ENCODE measurements at places on chromosomes 2 and 18. TPM values are rescaled to one million over a fixed set of nuclear protein-coding genes. Genes with fewer than 3 reads are reported as not detected.

DNA sequence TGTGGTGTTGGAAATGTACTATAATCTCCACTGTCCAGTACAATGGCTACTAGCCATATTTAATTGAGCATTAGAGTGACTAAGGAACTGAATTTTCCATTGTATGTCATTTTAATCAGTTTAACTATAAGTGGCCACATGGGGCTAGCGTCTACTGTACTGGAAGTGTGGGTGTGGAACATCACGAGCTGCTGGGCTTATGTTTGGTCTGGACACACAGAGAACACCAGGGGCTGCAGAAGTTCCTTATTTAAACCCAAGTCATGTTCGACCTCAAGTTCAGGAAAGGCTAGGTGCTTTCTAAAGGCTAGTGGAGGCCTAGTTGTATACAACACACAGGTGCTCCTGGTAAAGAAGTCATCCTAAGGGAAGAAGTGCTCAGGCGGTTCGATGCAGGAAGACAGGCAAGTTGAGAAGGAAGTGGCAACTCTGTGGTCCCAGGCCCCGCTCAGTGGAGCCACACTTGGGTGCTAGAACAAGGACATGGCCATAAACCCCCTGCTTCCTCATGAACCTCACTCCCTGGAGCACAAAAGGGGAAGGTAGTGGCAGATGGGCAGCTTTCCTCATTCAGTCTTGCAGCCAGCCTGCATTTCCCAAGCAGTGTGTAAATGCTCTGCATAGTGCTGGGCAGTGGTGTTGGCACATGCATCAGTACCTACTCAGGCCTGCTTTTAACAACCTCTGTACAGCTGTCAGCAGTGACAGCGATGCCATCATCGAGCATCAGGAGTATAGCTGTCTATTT, 13.3 kb downstream of the LGALSL start:
- no peak for DNase-seq

DNA sequence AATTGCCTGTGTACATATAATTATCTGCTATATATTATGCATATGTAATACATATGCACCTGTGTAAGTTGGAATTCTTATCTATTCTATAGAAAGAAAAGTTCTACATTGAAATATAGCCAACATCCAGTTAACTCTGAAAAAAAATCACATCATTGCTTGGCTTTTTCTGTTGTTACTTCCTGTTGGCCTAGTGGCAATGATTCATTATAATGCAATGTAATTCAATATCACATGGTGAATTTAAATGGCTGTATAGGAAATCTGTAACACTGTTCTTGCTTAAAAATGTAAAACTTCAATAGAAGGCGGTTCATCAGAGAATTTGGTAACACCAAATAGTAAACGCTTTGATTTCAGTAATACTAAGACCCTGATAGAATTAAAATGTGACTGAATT, 44.5 kb upstream of the MAP4K3 start:
- DNase-seq = no peak

DNA sequence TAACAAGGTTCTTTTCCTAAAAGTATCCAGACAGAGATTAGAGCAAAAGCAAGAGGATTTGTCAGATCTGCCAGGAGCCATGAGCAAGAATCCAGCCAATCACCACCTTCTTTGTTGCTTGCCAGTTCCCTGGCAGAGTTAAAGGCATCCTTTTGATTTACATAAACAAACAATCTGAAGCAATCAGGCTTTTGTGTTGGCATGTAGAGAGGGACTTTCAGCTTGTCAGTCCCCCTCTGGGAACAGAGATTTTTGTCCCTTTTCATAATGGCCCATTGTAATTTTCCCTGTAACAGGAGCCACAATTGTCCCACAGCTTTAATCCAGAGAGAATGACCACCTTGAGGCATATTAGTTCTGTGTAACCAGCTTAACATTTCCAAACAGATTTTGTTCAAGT, at the start of gene ERMN:
ERMN (minus strand) TSS at position 39 of the 400 bp plus-strand sequence. CDS start 182 bp downstream, outside the sequence.
- DNase-seq = peak; percentile 68

DNA sequence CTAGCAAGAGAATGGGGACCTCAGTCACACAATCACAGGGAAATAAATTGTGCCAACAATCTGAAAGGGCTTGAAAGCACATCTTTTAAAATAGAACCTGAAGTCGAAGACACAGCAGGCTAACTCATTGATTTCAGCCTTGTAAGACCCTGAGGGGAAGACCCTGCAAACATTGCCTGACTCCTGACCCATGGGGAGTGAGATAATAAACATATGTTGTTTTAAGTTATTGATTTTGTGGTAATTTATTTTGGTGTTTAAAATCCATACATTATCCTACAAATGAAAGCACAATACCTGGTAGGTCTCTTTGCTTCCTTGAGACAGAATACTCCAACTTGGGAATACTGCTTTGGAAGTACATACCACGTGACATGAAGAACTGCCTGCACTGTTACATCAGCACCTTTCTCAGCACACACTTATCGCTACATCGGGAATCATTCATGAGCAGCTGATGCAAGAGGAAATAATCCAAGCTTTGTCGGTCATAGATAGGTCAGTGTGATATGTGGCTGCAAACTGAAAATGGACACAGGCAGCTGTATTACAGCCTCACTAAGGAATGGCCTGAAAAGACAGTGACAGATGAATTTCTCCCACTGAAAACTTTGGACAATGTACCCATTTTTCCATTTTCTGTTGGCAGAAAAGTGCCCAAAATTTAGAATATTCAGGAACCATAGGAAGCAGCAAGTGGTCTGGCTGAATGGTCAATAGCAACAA, 494.5 kb upstream of the MAP2 start:
- DNase-seq = no peak

The ORMDL1 gene
- 93.2 TPM for total RNA-seq

The WNT10A gene
- not detected for total RNA-seq

GRCh38 chr2:110997331-110998045, 123.2 kb upstream of the BCL2L11 start:
- DNase-seq = no peak

The MAP3K19 gene
- 16.0 TPM for total RNA-seq

- DNase-seq = no peak
Measured at GRCh38 chr2:218858138-218858445, 1.5 kb upstream of the WNT6 start.

The EGR4 gene
- total RNA-seq = not detected

DNA sequence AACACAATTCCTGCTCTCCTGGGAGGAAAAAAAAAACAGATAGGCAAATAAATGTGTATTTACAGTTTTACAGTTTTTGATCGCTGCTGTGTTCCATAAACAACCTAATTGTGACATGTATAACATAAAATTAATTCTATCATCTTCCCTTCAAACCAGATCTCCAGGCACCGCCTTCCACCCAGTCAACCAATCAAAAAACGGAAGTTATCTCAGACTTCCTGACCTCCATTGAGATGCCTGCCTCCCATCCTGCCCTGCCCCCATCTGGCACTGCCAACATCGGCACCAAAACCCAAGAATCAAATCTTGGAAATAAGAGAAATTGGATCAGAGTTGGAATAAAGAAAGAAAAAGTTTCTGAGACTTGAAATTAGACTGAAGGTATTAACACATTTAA, 3.1 kb upstream of the RIOK3 start:
- no peak for DNase-seq

DNA sequence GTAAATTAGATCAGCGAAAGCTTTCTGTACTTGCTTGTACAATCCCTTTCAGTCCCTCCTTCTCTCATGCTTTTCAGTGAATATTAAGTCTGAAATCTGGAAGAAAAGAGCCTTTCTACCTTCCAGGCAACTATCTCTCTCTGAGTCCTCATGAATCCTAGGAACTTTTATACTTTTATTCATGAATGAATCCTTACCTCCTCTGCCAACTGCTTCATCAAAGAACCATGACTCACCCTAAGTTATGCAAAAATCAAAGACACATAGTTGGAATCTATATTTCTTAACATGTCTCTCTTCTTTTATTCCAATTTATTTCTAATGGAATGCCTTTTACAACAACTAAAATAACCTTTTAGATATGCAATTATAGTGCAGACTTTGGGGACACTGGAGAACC, 394.2 kb downstream of the CLIP4 start:
- no peak for DNase-seq

- DNase-seq = no peak
Measured at GRCh38 chr2:120404941-120405758, 59.2 kb downstream of the INHBB start.

GRCh38 chr2:83650898-83651297, 808.2 kb downstream of the SUCLG1 start:
- DNase-seq = peak; percentile 79

DNA sequence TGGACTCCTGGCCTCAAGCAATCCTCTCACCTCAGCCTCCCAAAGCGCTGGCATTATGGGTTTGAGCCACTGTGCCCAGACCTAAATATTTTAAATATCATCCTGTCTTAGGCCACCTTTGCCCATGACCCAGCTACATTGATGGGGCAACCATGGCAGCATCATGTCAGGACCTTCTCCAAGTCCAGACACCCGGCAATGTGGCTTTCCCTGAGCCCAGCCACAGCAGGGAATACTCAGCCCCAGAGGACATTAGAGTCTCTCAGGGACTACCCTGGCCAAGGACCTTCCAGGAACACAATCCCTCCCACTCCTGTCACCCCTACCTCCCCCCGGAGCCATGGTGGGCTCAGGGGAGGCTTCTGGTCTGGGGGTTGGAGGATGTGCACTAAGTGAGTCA, 72.8 kb downstream of the SMAD7 start:
- DNase-seq = no peak

GRCh38 chr2:47073641-47074040, 81.5 kb downstream of the STPG4 start:
- no peak for DNase-seq

All from spinal cord (tissue), 10 donors.